ENCODE measurements at places on chromosomes 5 and 9. TPM values are rescaled to one million over a fixed set of nuclear protein-coding genes. Genes with fewer than 3 reads are reported as not detected.

GPR21 gene
- total RNA-seq = 1.6 TPM

- no peaks in the 10 kb centered on the region for H3K4me1 ChIP-seq
- H3K27me3 ChIP-seq = no peaks in the 10 kb centered on the region
- H3K4me3 ChIP-seq = no peak overlapping the region
- no peaks in the 10 kb centered on the region for H3K36me3 ChIP-seq
- DNase-seq = no peak
- no peak overlapping the region for H3K27ac ChIP-seq
Observed at GRCh38 chr9:118183576-118183975, 479.4 kb downstream of the TLR4 start.

SLIT3 gene
- not detected for total RNA-seq

DNA sequence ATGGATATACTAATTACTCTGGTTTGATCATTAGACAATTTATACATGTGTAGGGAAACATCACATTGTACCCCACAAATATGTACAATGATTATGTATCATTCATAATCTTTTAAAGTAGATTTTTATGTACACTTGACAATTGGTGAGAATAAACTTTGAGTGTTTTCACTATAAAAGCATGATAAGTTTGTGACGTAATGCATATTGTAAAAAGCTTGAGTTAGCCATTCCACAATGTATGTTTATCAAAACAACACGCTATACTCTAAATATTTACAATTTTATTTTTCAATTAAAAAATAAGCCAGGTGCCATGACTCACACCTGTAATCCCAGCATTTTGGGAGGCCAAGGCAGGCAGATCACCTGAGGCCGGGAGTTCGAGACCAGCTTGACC, 360.1 kb upstream of the ITGA1 start:
- H3K4me3 ChIP-seq = no peak overlapping the region
- H3K27me3 ChIP-seq = no peaks in the 10 kb centered on the region
- no peaks in the 10 kb centered on the region for H3K4me1 ChIP-seq
- DNase-seq = no peak
- H3K36me3 ChIP-seq = no peaks in the 10 kb centered on the region

DNA sequence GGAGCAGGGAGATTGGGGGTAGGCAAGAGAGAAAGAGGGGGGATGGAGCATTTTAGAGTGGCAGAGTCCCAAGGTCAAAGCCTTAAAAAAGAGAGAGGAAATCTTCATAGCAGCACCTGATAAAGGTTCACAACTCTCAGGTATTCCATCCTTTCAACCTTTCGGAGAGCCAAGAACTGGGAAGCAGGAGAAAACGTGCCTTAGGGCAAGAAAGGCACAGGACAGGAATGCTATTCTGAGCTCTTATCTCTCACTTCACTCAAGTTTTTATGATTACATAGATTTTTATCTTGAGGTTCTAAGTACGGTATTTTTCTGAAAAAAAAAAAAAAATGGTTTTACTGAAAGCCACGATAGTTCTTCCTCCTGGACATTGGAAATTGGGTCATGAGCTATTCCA, 34.5 kb upstream of the SMAD5 start:
- no peak overlapping the region for H3K4me3 ChIP-seq
- H3K4me1 ChIP-seq = peaks cover 14% of the 10 kb centered on the region
- no peaks in the 10 kb centered on the region for H3K36me3 ChIP-seq
- H3K27ac ChIP-seq = no peak overlapping the region
- peaks cover 4% of the 10 kb centered on the region for H3K27me3 ChIP-seq
- DNase-seq = peak; percentile 49

- no peak for DNase-seq
- H3K27me3 ChIP-seq = no peaks in the 10 kb centered on the region
- H3K27ac ChIP-seq = no peak overlapping the region
- no peak overlapping the region for H3K4me3 ChIP-seq
- peaks cover 27% of the 10 kb centered on the region for H3K4me1 ChIP-seq
Observed at GRCh38 chr9:22050924-22051323, 41.8 kb upstream of the CDKN2B start.

- no peak overlapping the region for H3K27ac ChIP-seq
- H3K4me3 ChIP-seq = no peak overlapping the region
- no peak for DNase-seq
- no peaks in the 10 kb centered on the region for H3K27me3 ChIP-seq
- no peaks in the 10 kb centered on the region for H3K4me1 ChIP-seq
Observed at GRCh38 chr5:129073111-129073510, 21.4 kb upstream of the ISOC1 start.

DNA sequence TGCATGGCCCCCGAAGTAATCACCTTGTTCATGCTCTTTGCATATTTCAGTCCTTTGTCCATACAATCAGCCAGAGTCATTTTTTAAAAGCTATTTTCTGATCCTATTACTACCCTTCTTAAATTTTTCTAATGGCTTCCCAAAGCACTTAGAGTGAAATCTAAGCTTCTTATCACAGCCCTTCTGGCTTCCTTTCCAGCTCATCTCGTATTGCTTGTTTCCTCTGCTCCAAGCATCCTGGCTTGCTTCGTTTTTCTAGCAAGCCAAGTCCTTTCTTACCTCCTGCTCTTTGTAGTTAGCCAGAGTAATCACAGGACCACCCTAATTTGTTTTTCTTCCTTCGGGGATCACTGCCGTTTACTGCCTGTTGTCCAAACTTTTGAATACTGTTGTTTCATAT, 453.3 kb downstream of the KIF4B start:
- H3K36me3 ChIP-seq = no peaks in the 10 kb centered on the region
- no peak for DNase-seq
- H3K27me3 ChIP-seq = no peaks in the 10 kb centered on the region

DNA sequence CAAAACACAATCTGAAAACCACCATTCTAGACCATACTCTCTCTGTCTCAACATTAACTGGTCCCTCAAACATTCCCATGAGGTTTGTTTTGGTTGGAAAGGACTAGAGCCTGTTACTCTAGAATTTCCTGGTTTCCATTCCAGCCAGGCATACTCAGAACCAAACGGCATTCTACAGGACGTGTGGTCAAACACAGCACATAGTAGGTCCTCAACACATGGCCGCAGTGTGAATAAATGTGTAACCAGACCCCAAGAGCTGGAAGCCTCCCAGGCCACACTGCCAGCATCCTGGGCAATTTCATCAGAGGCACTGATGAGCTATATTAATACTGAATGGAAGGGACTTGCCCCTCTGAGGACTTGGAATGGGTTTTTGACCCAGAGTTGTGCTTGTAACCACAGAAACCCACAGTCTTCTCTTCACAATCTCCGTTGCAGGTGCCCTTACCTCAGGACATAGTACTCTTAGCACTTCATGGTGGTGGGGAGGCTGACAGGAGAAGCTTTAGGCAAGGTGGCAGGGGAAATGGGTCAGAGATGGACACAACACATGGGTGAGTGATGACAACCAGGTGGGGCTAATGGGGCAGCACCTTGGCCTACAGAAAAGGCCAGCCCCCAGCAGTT, 66.0 kb downstream of the ZNF366 start:
- H3K27me3 ChIP-seq = no peaks in the 10 kb centered on the region
- no peaks in the 10 kb centered on the region for H3K36me3 ChIP-seq
- H3K4me1 ChIP-seq = peaks cover 13% of the 10 kb centered on the region
- no peak overlapping the region for H3K4me3 ChIP-seq
- H3K27ac ChIP-seq = no peak overlapping the region

BRD8 gene
- total RNA-seq = 171 TPM

DNA sequence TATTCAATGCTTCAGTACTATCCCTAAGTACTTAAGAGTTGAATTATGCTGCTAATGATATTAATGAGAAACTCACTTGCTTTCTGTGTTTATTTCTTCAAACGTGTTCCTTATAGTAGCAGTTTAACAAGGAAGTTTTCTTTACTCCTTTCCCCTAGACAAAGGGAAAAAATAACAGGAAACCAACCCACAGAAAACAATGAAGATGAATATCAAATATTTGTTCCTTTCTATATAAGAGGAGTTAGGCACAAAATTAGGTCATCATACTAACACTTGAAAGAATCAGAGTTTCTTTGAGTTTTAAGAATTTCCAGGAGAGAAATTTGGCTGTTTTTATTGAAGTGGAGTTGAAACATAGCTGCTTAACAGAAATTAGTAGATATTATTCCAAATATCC, 15.4 kb upstream of the OCLN start:
- H3K36me3 ChIP-seq = no peaks in the 10 kb centered on the region
- no peak overlapping the region for H3K4me3 ChIP-seq
- no peak overlapping the region for H3K27ac ChIP-seq
- H3K27me3 ChIP-seq = no peaks in the 10 kb centered on the region
- H3K4me1 ChIP-seq = no peaks in the 10 kb centered on the region

DNA sequence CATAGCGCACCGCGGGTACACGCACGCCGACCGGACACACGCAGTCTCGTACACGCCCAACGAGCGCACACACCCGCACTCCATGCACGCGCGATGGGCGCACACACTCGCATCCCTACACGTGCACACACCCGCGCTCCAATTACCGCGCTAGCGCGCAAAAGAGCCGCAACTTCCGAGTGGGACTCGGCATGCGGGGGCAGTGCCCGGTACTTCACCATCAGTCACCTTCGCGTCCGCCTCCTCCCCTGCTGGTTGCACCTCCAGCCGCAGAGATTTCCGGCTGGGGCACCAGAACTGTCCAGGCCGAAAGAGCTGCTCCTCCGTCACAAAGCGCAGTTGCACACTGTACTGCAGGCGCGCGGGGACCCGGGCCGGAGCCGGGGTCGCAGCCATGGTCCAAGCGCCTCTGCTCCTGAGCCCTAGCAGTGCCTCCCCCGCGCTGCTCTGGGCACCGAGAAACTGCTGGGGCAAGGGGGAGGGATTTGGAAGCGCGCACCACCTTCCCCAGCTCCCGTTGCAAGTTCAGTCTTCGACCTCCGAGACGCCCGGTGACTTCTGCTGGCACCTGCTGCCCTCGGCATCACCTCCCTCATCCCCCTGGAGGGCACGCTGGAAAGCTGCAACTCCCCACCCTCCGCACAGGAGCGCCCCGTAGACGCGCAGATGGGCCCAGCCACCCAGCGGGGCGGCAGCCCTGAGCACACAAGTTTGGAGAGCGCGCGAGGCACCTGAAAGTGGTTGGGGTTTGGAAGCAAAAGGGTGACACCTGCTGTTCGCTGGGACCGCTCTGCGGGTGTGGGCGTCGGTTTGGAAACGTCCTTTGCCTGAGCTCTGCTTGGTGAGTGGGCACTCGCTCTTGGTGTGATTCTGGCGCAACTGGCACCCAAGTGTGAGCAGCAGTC, 337.4 kb upstream of the PUM3 start:
- no peak overlapping the region for H3K4me3 ChIP-seq
- DNase-seq = no peak
- no peaks in the 10 kb centered on the region for H3K36me3 ChIP-seq
- H3K27ac ChIP-seq = no peak overlapping the region
- no peaks in the 10 kb centered on the region for H3K4me1 ChIP-seq

KLF4 gene
- total RNA-seq = 48.5 TPM

GRCh38 chr9:131720330-131720729, 19.5 kb downstream of the RAPGEF1 start:
- H3K36me3 ChIP-seq = no peaks in the 10 kb centered on the region
- DNase-seq = no peak
- H3K27me3 ChIP-seq = no peaks in the 10 kb centered on the region
- no peaks in the 10 kb centered on the region for H3K4me1 ChIP-seq
- H3K4me3 ChIP-seq = no peak overlapping the region
- H3K27ac ChIP-seq = no peak overlapping the region

DNA sequence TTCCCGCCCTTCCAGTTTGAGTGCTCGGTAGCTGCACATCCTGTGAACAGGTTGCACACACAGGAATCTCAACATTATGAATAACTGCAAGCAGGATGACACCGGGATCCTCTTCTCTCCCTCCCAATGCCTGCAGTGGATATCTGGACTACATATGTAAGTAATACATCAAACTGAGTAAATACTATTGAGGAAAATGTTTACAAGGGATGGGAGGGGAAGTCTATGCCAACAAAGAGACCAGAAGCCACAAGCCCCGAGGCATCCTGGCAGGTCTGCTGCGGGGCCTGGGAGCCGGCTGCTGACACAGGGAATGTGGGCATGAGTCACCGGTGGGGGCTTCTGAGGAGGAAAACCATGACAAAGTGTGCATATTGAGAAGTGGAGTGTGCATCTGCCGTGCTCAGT, 8.6 kb upstream of the ANKRD33B start:
- peak overlapping the region; percentile 89 for H3K27ac ChIP-seq
- peaks cover 77% of the 10 kb centered on the region for H3K4me1 ChIP-seq
- DNase-seq = peak; percentile 99
- H3K27me3 ChIP-seq = no peaks in the 10 kb centered on the region
- no peaks in the 10 kb centered on the region for H3K36me3 ChIP-seq

DNA sequence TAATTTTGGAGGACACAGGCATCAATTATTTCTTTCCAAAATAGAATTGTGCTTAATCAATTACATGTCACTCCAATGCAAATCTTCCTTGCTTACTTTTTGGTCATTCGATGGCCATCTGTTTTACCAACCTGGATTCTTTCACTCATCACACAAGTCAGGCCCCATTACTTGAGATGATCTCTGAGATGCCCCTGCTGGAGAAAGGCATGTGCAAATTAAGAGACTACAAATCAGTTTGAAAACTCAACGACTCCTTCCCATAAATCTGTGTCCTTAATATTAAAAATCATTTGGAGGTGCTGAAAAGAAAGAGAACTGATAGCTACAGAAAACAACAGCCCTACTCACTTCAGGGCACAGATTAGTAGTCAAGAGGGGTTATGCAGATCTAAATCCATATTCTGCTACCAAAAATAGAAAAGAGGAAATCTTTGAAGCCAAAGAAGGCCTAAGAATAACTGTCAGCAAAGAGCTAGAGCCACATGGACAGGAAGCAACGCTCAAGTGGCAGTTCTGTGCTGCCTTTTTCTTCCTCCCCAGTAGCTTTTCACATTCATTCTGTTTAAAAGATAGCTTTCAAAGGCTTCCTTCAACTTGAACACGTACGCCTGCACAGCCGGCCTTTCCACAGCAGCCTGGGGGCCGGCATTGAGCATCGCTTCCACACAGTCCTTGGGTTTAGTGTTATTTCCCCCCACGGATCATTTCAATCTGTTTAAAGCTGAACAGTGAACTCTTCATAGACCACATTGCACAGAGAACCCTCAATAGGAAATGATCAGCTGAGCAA, 79.3 kb upstream of the MAP3K1 start:
- no peak overlapping the region for H3K4me3 ChIP-seq
- no peaks in the 10 kb centered on the region for H3K36me3 ChIP-seq
- H3K27ac ChIP-seq = no peak overlapping the region
- H3K27me3 ChIP-seq = no peaks in the 10 kb centered on the region

C8G gene
- 4.4 TPM for total RNA-seq

GRCh38 chr5:173383711-173384110, 55.5 kb upstream of the STC2 start:
- DNase-seq = no peak
- peaks cover 12% of the 10 kb centered on the region for H3K4me1 ChIP-seq
- H3K27me3 ChIP-seq = no peaks in the 10 kb centered on the region
- no peaks in the 10 kb centered on the region for H3K36me3 ChIP-seq
- no peak overlapping the region for H3K4me3 ChIP-seq

ALDH1A1 gene
- 3.7 TPM for total RNA-seq

Measured in PC-9 (cell line).